Amniotic epithelial cell (primary cell): ENCODE measurements at places on chromosomes 12 and 14.

- DNase-seq: no peak
Measured at GRCh38 chr12:123941624-123942237, 30.9 kb downstream of the CCDC92 start.

DNA sequence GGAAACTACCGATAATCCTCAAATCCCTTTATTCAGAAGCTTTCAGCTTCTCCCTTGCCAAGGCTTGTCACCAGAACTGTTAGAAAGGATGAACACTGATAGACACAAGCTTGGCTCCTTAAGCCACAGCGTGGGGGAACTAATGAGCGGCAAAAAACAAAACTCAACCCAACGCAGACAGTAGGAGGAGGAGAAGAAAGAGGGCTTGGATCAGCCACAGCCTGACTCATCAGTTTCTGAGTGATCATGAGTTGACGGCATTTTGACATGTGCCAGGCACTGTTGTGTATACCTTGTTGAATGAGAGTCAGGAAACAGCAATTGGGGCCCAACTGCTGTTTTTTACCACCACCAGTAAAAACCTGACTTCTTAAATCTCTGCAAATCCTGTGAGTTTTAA, 23.7 kb downstream of the PLXNC1 start:
- peak; percentile 88 for DNase-seq

DNA sequence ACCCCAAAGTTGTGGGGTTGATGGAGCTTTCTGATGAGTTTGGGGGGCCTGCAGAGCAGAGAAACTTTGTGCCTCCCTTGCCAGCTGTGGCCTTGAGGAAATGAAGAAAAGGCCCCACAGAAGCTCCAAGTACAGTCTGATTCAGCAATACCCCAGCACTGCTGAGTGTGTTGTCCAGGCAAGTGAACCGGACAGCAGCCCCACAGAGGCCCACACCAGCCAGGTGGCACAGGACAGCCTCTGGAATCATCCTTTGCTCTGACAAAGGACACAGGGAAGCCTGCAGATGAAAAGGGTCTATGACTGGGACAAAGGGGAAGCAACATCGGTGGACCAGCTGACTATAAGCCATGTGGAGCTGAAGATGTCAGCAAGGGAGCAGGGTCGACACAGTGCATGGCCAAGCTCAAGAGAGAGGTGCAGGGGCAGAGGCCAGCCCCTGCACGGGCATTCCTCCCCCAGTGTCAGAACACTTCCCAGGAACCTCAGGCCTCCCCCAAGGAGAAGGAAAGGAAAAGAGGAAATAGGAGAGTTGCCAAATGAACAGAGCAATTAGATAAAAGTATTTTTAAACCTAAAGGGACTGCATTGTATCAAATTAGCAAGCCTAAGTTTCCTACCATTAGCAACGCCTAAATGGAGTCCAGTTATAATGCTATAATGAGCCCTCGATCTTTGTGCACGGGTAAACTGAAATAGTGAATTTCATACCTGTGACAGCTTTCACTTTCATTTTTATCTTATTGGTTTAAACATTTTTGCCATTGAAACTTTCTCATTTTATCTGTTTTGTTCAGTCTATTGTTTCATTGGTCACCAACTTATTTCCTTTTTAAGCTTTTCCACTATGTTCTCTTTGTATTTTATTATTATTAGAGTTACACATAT, 46.3 kb upstream of the PTGDR start:
- no peak for DNase-seq

DNA sequence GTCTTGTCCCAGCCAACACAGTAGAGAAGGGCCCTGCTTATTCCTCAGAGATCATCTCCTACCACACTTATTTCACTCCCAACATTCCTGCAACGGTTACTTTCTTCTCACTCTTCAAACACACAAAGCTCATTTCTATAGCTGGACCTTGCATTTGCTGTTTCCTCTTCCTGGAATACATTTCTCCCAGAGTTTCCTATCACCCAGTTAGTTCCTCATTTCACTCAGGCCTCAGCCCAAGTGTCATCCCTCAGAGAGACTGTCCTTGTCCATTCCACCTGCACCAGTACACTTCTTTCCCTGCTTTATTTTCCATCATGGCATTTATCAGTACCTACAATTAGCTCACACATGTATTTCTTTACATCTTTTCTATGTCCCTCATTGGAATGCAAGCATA, 14.7 kb upstream of the STK38L start:
- no peak for DNase-seq

- peak; percentile 85 for DNase-seq
Measured at GRCh38 chr14:80567905-80568536, 356.7 kb upstream of the DIO2 start.

- no peak for DNase-seq
Measured at GRCh38 chr12:122104844-122105243, 26.3 kb downstream of the MLXIP start.

- no peak for DNase-seq
Measured at GRCh38 chr12:15883536-15883935, 1.3 kb downstream of the STRAP start.
